ENCODE measurements at places on chromosomes 11 and 22.

GRCh38 chr11:90216611-90217010 is 6.2 kb downstream of the CHORDC1 start:
- DNase-seq, result no peak

DNA sequence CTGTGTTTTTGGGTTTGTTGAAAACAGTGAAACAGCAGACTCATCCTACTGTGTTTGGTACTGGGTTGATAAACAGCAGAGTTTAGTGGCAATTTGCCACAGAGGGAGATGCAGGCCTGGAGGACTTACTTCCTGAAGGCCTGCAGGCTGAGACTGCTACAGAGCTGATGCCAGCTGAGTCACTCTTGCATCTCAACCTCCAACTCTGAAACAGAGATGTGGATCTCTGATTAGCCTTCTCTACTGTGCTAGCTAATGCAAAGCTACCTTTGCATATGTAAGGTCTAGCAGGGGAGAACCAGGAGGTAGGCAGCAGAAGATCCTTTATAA is 14.3 kb downstream of the ATP5MG start:
- DNase-seq, result peak; percentile 94

GRCh38 chr22:39205344-39206021 is 39.3 kb downstream of the PDGFB start:
- peak; percentile 75 for DNase-seq

GRCh38 chr22:30296833-30297232 is 7.5 kb upstream of the CASTOR1 start:
- DNase-seq, result no peak

DNA sequence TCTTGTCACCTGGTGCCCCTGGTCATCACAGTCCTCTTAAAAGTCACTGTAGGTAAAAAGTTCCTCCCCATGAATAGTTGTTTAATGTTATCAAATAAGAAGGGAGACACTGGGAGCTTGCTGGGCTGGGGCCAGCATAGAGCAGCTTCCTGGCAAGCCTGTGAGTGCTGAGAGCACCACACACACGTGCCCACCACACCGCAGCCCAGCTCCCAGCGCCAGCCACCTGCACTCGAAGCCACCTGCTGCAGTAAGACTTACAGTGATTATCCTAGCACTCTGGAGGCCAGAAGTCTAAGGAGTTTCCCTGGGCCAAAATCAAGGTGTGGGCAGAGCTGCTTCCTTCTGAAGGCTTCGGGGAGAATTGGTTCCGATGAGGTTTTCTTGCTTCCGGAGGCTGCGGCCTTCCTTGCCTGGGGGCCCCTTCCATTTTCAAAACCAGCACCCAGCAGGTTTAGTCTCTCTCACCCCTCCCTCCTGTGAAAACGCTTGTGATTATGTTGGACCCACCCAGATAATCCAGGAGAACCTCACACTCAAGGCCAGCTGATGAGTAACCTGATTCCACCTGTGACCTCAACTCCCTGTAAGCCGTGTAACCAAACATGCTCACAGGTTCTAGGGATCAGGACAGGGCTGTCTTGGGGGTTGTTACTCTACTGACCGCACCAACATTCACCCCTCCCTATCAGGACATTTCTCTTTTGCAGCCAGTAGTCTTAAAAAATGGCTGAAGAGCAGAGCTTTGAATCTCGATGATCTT is 687.2 kb downstream of the TBC1D22A start:
- no peak for DNase-seq

DNA sequence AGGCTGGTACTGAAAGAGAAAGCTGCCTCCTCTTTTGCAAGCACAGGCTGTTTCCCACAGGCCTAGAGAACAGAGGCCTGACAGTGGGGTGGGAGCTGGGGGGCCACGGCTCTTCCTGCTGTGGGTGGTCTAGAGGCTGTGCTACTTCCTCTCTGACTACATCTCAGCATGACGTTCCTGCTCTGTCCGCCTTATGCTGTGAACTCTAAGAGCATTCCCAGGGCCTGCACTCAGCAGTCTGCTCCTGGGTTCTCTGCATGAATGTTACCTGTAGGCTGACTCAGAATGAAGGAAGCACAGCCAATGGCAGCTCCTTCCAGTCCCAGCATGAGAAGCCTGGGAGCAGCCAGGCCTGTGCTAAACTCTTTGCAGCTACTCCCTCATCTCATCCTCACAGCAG is 534.3 kb downstream of the NTM start:
- DNase-seq, result no peak

DNA sequence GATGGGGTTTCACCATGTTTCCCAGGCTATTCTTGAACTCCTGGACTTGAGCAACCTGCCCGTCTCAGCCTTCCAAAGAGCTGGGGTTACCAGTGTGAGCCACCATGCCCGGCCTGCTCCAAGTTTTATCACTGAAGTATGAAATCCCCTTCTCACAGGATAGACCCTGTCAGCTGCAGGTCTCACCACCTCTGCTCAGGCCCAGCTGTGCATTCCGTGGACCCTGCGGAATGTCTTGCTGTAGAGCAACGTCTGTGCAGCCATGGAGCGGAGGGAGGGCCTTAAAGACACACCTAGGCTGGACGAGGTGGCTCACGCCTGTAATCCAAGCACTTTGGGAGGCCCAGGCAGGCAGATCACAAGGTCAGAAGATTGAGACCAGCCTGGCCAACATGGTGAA is 625.4 kb downstream of the BRD1 start:
- no peak for DNase-seq

- DNase-seq, result peak; percentile 83
These were observed 7.6 kb upstream of the LMO2 start for GRCh38 chr11:33899400-33900037.

GRCh38 chr11:12411393-12411792 is 34.0 kb downstream of the PARVA start:
- DNase-seq, result no peak

DNA sequence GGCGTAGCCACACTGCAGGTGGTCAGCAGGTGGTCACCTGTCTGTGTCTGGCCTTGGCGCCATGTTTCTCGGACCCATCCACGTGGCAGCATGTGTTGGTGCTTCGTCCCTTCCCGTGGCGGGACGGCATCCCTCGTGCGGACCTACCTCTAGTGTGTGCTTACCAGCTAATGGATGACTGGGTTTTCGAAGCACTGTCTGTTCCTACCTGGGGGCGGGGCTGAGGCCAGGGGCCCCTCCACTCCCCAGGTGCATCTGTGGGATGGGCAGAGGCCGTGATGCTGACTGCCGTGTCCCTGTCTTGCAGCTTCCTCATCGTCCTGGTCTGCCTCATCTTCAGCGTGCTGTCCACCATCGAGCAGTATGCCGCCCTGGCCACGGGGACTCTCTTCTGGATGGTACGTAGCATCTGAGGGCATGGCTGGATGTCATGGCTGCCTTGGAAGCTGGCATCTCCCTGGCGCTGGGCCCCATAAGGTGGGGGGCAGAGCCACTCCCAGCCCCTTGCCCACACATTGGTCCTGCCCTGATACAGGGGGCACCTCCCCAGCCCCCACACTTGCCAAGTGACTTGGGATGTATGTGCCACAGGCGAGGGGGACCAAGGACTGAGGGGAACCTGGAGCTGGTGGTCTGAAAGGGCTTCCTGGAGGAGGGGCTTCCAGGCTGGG is 82.9 kb downstream of the KCNQ1 start:
- no peak for DNase-seq

- DNase-seq, result peak; percentile 39
These were observed 14.5 kb upstream of the GAB2 start for GRCh38 chr11:78432058-78432515.

DNA sequence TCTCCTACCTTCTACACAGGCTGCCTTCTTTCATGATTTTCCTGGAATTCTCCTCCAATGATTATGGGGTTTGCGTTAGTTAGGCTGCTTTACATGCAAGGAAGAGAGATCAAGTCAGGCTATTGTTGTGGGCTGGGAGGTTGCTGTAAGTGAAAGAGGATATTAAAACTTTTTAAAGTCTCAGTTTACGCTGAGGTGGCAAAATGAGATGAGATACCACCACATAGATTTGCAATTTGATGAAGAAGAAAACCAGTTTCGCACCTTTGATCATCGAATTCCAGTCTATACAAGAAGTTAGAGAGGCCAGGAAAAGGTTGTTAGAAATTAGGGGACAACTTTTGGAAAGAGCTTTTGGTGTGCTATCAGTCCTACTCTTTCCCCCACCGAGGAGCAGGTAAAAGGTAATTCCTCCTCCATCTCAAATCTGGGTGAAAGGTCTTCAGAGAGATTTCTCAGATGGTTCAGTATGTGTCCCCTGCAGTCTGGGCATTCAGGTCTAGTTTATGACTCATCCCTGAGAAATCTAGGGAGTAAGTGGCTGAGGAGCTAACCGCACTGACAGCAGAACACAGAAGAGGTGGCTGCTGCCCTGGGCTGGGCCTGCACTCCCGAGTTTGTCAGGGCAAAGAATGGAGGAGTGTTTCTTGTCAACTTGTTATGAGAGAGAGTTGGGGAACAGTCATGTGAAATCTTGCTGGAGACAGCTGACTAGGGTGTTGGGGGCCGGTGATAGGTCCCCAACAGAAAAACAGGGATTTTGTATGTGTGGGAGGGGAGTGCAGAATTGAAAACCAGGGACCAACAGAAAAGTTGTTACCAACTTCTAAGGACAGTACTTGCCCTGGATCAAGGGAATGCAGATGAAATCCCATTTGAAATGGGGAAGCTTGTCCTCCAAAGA is 34.7 kb downstream of the CCDC83 start:
- peak; percentile 61 for DNase-seq

DNA sequence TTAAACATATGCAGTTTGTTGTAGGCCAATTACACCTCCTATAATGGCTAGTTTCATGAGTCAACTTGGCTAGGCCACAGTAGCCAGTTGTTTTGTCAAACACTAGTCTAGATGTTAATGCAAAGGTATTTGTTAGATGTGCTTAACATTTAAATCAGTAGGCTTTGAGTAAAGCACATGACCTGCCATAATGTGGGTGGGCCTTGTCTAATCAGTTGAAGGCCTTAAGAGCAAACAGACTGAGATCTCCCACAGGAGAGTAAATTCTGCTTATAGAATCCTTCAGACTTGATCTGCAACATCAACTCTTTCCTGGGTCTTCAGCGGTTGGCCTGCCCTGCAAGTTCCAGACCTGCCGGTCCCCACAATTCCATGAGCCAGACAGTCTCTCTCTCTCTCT is 1345.9 kb downstream of the BRD1 start:
- DNase-seq, result no peak

DNA sequence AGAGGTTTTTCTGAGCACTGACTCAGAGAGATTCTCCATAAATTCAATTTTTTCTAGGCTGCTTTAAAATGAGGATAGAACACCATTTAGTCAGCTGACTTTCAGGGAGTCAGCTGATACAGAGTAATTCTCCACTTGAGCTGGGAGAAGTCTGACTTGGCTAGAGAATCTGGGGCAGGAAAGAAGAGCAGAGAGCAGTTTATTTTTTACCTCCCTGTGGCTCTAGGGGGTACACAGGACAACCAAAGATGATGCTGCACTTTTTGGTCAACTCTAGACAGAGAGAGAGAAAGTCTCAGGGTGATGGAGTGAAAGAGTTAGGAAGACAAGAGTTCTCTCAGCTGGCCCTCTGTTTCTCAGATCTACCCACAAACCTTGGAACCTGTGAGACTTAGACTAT is 67.3 kb upstream of the EED start:
- no peak for DNase-seq

DNA sequence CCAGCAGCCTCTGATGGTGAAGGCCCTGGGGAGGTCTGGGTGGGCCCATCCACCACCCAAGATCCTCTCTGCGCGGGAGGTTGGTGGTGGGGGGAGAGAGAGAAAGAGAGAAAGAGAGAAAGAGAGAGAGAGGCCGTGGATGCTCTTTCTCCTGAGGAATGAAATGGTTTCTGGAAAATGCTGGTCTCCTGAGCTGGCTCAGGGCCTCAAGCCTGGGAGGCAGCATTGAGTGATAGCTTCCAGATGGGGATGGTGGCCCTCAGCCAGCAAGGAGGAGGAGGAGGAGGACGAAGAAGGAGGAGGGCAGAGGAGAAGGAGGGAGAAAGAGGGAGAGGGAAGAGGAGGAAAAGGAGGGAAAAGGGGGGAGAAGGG is 4.6 kb downstream of the TSPAN32 start:
- peak; percentile 88 for DNase-seq

DNA sequence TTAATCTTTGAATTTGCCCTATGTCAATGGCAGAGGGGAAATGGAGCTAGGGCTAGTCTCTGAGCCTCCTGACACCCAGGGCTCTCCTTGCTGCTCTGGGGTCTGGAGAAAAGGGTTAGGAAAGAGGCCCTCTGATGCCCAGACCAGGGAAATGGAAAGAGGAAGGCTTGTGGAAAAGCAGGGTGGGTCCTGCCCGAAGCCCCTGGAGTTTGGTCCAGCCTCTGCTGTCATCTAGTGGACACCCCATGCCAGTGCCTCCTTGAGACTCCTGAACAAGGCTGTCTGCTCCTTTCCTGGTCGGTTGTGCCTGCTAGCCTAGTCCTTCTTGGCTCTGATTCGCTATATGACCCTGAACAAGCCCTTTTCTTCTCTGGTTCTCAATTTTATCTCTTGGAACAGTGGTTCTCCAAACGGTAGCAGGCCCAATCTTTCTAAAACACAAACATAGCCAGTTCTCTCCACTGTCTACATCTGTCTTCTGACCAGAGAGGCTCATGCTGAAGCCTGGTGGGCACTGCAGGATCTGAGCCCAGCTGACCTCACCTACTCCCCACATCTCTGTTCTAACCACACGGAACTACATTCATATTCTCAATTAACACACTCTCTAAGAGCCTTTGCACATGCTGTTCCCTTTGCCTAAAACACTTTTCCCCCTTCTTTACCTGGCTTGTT is 8.8 kb upstream of the PLA2G3 start:
- peak; percentile 75 for DNase-seq

DNA sequence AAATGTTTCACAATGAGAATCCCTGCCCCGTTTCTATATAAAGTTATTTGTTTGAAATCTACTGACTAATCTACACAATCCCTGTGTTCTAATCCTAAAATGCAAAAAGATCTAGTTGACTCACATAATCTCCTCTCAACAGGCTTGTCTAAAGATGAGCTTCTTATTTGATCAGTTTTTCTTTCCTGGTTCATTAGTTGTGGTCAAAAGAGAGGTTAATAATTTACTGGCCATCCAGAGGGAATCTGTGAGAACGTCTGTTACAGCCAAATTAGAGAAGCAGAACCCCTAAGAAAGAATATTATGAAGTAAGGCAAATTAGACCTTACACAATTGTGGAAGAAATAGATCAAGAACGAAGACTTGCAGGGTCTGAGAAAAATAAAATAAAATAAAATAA is 173.7 kb upstream of the ANO3 start:
- no peak for DNase-seq

GRCh38 chr11:126311401-126312291 is 7.8 kb downstream of the DCPS start:
- DNase-seq, result no peak

- DNase-seq, result peak; percentile 93
These were observed 184.1 kb upstream of the ARHGAP20 start for GRCh38 chr11:110896358-110896757.

GRCh38 chr22:44543362-44543761 is 45.3 kb upstream of the RTL6 start:
- no peak for DNase-seq

- DNase-seq, result no peak
These were observed 30.6 kb upstream of the PIK3C2A start for GRCh38 chr11:17238377-17238776.

- no peak for DNase-seq
These were observed 41.9 kb downstream of the ATG16L2 start for GRCh38 chr11:72856065-72856464.

- DNase-seq, result no peak
These were observed 47.7 kb downstream of the ENDOD1 start for GRCh38 chr11:95137299-95137698.

- peak; percentile 93 for DNase-seq
These were observed 21.0 kb downstream of the NNMT start for GRCh38 chr11:114316980-114317786.

Data from fibroblast of mammary gland (primary cell).